AG20443 (cell line): ENCODE measurements at places on chromosomes 16 and 17.

- DNase-seq: no peak
Measured at GRCh38 chr16:54576785-54577184, 290.2 kb upstream of the IRX3 start.

DNA sequence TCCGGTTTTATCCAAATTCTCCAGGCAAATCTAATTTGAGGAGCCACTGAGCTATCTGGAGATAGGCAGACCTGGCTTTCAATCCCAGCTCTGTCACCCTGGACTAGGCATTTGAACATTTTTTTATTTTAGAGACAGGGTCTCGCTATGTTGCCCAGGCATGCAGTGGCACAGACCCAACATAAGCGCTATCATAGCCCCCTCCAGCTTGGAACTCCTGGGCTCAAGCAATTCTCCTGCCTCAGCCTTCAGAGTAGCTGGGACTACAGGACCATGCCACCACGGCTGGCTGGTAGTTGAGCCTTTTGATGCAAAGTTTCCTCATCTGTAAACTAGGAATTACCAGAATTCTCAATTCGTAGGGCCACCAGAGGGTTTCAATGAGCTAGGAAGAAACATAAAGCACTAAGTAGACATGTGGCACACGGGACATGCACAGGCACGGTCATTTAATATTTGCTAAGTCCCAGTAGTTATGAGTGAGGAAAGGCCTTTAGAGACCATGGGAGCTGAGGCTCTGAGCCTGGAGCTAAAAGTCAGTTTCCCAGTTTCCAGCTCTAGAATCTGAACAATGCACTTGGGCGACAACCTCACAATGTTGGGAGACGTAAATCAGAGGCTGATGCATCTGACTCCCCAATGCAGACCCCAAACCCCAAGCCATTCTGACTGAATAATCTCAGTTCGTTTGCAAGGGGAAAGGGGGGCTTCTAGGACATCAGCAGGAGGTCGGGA is 1.1 kb downstream of the ELOB start:
- DNase-seq: no peak

DNA sequence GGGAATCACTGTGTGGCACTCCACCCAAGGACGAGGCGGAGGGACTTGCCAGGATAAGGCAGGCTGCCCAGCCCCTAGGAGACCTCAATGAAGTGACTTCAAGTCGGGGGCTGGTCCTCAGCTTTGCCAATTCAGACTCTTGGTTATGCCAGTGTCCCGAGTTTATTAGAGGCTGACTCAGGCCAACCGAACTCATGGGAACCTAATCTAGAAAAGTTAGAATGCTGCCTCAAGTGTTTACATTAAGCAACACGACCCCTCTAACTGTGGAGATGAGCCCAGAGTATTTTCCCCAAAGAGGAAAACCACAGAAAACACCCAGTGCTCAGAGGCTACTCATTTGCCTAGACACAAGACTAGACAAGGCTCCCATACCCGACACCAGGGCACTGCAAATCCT is 1.1 kb upstream of the TEKT3 start:
- no peak for DNase-seq

- no peak for DNase-seq
Measured at GRCh38 chr17:73548620-73549311, 95.5 kb downstream of the SDK2 start.

GRCh38 chr16:48356633-48357376 is 28.4 kb downstream of the SIAH1 start:
- DNase-seq: no peak

- peak; percentile 91 for DNase-seq
Measured at GRCh38 chr17:40340880-40341807, 23.4 kb downstream of the GJD3 start.

DNA sequence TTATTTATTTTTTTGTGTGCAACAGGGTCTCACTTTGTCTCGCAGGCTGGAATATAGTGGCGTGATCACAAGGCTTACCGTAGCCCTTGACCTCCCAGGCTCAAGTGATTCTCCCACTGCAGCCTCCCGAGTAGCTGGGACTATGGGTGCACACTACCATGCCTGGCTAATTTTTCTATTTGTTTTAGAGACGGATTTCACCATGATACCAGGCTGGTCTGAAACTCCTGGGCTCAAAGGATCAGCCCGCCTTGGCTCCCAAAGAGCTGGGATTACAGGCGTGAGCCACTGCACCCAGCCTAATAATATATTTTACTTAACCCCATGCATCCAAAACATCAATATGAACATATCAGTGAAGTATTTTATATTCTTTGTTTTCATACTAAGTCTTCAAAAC is 2.0 kb downstream of the CCDC200 start:
- no peak for DNase-seq

DNA sequence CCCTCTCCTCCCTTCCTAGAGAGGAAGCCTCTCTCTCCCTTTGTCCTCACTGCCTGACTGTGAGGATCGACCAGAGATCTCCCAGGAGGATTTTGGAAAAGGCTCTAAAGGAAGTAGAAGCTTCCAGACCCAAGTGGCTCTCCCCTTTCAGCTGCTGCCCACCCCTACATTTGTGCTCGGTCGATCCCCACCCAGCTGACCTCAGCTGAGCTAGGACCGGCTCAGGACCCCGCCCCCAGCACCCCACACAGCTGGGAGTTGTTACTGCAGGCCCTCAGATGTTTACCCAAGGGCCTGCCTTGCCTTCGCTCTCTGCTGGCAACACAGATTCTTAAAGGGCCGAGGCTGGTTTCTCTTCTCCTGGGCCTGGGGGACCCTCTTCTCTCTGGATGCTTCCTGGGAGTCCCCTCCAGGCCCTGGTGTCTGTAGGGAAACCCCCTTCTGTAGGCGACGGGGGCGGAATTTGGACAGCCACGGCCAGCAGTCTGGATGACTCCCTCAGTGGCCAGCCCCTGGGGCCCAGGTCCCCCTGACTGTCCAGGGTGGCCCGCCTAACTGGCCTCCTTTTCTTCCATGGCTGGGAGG is 26.9 kb upstream of the TIMP2 start:
- no peak for DNase-seq

- no peak for DNase-seq
Measured at GRCh38 chr17:49523706-49524472, 28.8 kb downstream of the NGFR start.

DNA sequence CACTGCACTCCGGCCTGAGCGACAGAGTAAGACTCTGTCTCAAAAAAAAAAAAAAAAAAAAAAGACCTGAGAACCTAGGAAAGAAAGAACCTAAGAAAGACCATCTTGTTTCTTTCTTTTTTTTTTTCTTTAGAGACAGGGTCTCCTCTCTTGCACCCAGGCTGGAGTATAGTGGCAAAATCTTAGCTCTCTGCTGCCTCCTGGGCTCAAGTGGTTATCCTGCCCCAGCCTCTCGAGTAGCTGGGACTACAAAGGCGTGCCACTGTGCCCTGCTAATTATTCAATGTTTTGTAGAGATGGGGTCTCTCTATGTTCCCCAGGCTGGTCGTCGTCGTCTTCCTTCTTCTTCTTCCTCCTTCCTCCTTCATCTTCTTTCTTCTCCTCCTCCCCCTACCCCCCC is 7.8 kb upstream of the BIRC5 start:
- no peak for DNase-seq

DNA sequence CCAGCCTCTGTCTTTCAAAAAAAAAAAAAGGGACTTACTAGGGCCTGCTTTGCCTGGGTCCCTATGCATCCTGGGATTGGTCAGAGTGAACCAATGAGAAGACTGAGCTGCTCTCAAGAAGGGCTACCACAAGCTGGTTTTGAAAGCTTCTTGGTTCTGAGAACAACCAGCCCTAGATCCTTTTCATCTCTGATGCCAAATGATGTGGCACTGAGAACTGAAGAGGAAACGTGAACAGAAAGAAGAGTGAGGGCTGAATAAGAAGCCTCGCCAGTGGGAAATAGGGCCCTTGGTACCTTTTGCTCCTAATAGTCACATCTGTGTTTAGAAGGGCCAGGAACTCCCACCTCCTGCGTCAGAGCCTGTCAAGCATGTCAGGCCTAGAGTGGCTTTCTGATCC is 10.7 kb downstream of the TACO1 start:
- DNase-seq: no peak

DNA sequence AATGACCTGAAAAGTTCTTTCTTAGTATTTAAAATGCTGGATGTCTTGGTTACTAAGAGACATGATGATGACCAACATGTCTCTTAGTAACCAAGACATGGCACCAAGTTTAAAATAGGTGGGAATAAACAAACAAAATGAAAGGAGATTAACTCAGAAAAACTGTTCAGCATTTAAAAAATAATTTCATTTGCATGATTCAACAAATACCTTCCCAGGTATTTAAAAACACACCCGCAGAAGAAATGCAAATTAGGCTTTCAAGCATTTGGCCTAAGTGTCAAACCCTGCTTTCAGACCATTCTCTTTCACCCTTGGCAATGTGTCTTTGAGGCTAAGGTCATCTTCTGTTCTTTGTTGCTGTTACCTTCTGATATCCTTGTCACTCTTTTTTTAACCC is 91.4 kb upstream of the CORO6 start:
- no peak for DNase-seq

- peak; percentile 93 for DNase-seq
Measured at GRCh38 chr16:88920618-88921590, 54.4 kb upstream of the PABPN1L start.

GRCh38 chr16:25184771-25185170 is 32.0 kb upstream of the AQP8 start:
- DNase-seq: no peak

- no peak for DNase-seq
Measured at GRCh38 chr16:51231702-51232101, 80.6 kb upstream of the SALL1 start.

GRCh38 chr17:57062865-57063264 is 22.2 kb upstream of the AKAP1 start:
- DNase-seq: no peak

DNA sequence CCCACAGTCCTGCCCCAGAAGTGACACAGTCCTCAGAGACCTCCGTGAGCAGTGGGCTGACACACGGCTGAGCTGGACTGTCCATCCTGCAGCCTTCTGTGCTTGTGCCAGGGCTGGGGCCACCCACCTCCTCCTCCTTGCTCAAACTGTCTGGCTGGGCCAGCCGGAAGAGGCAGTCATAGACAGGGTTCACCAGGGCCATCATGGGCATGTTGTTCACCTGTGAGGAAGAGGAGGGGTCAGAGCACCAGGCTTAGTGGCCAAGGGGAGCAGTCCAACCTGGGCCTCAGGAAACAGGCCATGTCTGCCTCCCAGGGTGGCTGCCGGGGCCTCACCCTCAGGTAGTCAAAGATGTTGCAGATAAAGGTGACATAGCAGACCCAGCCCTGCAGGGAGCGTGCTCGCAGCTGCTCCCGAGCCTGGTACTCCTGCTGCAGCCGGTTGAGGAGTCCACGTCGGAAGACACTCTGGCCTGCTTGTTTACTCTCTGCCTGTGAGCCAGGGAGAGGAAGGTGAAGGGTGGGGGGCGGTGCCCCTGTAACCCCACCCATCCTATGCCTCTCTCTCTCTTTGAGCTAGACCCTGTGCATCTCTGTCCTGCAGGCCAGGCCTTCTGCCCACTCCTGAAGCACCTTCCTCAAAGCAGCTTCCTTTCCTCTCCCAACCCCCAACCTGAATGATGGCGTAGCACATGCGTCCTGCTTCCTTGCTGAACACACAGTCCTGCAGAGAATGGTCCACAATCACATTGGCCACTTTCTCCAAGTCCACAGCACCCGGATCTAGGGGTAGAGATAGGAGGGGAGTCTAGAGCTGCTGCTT is 3.4 kb downstream of the MIF4GD start:
- no peak for DNase-seq

DNA sequence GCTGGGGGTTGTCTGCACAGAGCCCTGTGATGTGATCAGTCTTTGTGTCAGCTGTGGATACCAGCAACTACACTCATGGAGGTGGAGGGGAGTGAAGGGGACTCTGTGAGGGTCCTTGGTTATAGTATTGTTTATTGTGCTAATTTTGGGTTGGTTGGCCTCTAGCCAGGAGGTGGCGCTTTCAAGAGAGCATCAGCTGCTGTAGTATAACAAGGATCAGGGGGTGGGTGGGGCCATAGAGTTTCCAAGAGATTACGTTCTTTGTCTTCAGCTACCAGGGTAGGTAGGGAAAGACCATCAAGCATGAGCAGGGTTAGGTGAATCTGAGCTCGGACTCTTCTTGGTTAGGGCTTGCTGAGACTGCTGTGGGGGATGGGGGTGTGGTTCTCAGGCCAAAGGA is 97.1 kb upstream of the HS3ST3A1 start:
- DNase-seq: no peak

GRCh38 chr16:29876594-29877249 is 13.7 kb upstream of the CDIPT start:
- peak; percentile 64 for DNase-seq

DNA sequence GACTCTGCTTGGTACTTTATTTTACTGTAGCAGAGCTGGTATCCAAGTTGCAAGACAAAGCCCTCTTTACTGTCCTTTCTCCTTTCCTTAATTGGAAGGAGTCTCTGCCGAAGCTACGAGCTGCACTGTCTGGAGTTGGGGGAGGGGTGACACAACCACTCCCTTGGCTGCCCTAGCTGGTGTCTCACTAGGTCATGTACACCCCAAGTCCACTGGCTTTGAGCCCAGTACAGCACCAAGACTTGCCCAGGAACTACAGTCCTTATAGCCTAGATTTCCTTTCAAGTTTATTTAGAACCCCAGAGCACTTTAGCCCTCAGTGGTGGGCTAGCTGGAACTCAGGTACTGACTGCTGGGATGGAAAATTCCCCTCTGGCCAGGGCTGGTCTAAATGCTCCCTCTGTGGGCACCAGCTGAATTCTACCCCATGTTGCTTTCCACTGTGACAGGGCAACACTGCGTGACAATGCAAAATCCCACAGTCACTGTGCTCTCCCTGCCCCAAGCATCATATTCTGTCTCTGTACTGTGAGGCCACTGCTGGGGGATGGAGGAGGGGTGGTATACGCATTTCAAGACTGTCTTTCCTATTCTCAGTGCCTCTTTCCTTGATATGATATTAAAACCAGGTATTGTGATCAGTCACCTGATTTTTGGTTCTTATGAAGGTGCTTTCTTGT is 18.4 kb downstream of the EFCAB5 start:
- DNase-seq: no peak

DNA sequence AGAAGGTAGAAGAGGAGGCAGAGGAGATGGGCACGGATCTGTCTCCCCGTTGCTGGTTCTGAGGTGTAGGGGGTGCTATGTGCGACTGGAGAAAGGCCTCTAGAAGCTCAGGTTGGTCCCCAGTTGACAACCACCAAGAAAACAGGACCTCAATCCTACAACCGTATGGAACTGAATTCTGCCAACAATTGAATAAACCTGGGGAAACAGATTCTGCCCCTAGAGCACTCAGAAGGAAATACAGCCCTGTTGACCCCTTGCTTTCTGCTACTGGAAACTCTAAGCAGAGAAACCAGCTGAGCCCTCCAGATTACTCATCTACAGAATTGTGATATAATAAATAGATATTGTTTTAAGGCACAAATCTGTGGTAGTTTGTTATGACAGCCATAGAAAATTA is 313.0 kb upstream of the GOT2 start:
- DNase-seq: no peak
